ENCODE measurements at places on chromosomes 5 and 9.

DNA sequence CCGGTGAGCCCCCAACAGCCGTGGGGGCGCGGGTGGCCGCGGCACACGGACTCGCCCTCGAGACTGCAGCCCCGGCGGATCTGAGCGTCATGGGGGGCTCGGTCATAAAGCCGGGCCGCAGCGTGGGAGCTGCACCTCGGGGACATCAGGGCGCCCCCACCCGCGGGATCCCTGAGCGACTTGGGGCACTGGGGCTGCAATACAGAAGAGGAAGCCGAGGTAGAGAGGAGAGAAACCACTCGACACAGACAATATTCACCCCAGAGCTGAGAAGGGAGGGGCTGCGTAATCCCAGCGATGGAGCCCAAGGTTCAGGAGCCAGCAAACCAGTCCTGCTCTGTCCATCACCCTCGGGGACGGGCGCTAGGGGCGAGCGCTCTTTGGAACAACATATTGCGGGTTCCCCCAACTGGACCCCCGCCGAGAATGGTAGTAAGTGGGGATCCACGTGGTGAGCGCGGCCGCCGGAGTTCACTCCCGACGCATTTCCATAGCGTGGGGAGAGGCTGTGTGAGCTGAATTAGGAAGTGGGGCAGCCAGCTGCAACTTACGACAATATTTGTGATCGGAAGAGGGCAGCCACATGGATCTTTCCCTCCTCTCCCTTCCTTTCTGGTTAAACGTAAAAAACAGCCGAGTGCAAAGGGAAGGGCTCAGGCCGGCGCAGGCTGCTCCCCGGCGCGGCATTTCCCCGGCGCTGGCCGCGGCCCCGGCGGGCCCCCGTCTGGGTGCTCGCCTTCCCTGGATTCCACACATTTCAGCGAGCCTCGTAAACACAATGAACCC is 9.9 kb downstream of the PTCH1 start:
- peak; percentile 47 for DNase-seq

DNA sequence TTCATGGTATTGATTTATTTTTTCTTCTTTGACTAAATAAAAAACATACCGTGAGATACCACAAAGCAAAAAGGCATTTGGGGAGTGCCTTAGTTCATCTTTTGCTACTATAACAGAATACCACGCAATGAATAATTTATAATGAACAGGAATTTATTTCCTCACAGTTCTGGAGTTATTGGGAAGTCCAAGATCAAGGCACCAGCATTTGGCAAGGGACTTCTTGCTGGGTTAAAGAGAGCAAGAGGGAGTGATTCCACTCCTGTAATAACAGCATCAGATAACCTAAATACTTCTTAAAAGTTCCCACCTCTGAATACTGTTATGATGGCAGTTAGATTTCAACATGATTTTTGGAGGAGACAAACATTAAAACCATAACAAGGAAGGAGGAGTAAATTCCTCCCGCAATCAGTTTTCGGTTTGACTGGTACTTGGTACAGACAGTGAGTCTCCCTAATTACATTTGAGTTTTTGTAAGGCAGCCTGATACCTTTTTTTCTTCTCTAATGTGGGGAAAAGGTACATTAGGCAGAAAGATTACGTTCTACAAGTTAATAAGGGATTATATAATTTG is 8.8 kb upstream of the OMD start:
- DNase-seq, result no peak

DNA sequence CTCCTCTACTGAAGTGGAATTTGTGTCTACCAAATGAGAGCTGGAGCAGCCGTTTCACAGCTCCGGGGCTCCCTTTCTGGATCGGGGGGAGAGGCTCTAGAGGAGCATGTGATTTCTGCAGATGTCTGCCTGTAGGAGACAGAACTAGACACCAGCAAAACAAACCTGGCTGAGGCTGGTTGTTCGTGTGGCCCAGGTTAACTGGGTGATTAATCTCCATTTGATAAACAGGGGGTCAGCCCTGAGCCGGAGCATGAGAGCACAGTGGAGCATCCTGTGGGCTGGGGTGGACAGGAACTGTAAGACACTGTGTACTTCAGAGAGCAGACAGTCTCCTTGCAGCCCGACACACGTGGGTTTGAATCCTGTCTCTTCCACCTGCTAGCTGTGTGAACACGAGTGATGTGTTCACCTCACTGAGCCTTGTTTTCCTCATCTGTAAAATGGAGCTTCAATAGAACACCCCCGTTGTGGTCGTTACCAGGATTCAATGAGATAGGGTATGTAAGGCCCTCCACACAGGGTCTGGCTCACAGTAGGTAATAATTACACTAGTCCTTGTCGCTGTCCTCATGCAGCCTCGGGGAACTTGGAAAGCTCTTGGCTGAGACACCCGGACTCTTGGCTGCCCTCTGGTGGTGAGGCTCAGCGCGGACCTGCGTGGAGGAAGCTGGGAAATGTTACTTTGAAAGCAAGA is 12.9 kb downstream of the CXCL14 start:
- DNase-seq, result peak; percentile 68

- no peak for DNase-seq
Observed at GRCh38 chr5:41796061-41796460, 74.2 kb downstream of the OXCT1 start.

- no peak for DNase-seq
Observed at GRCh38 chr9:13095056-13095455, 184.4 kb downstream of the MPDZ start.

- DNase-seq, result no peak
Observed at GRCh38 chr5:111582451-111582850, 70.1 kb upstream of the STARD4 start.

GRCh38 chr9:128640603-128641002 is 16.0 kb downstream of the DYNC2I2 start:
- no peak for DNase-seq

DNA sequence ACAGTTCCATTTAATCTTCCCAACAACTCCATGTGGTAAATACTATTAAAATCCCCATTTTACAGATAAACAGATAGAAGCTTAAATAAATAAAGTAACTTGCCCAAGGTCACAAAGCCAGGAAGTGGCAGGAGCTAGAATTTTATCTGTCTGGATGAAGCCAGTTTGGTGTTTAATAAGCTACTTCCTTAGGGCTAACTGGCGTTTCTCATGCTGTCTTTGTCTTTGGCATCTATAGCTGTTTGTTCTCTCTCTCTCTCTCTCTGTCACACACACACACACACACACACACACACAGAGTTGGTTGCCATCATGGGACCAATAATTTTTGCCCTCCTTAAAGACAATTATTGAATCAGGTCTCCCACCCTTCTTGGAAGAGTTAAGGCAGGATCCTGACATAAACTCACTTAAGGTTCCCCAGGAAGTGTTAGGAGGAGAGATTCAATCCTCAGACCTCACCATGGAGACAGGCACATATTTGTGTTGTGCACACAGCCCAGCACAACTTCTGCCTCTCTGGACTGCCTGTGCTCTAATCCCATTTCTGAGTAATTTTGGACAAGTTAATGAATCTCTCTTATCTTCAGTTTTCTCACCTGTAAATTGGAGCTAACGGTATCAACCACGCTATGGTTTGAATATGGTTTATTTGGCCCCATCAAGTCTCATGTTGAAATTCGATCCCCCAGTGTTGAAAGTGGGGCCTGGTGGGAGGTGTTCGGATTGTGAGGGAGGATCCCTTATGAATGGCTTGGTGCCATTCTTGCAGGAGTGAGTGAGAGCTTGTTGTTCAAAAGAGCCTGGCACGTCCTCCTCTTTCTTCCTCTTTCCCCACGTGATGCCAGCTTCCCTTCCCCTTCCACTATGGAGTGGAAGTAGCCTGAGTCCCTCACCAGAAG is 8.3 kb upstream of the ADRA1B start:
- no peak for DNase-seq

GRCh38 chr5:125143011-125143410 is 396.6 kb upstream of the ZNF608 start:
- DNase-seq, result no peak
